CD4-positive, alpha-beta memory T cell (primary cell): ENCODE measurements at places on chromosomes 5 and 9.

- DNase-seq: no peak
Measured at GRCh38 chr9:110007477-110008270, 200.3 kb downstream of the C9orf152 start.

- no peak for DNase-seq
Measured at GRCh38 chr9:135039266-135039870, 48.1 kb upstream of the OLFM1 start.

GRCh38 chr9:91332546-91333231 lies 29.0 kb downstream of the AUH start:
- DNase-seq: no peak

GRCh38 chr5:53712327-53712726 lies 151.9 kb downstream of the NDUFS4 start:
- no peak for DNase-seq

GRCh38 chr5:137491121-137491520 lies 8.0 kb downstream of the SPOCK1 start:
- DNase-seq: no peak

- no peak for DNase-seq
Measured at GRCh38 chr5:36156619-36157018, 4.7 kb downstream of the SKP2 start.

GRCh38 chr9:77614645-77615044 lies 33.5 kb downstream of the GNA14 start:
- no peak for DNase-seq

DNA sequence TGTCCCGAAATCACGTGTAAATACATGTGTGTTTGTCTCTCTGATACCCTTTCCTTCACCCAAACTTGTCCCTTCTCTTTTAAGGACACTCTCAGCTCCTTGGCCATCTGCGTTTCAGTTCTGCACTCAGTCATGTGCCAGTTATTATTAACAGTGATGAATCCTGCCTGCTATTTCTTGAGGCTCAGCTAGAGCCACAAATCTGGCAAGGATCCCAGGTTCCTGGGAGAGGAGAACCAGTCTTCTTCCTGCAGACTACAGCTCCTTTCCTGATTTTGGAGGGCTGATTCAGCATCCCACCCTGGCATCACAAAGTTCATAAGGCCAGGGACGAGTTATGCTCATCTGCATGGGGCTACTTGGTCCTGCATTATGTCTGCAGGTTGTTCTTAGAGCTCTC lies 5.6 kb downstream of the MAMDC2 start:
- no peak for DNase-seq

- DNase-seq: peak; percentile 46
Measured at GRCh38 chr9:36995927-36996705, 38.0 kb downstream of the PAX5 start.

DNA sequence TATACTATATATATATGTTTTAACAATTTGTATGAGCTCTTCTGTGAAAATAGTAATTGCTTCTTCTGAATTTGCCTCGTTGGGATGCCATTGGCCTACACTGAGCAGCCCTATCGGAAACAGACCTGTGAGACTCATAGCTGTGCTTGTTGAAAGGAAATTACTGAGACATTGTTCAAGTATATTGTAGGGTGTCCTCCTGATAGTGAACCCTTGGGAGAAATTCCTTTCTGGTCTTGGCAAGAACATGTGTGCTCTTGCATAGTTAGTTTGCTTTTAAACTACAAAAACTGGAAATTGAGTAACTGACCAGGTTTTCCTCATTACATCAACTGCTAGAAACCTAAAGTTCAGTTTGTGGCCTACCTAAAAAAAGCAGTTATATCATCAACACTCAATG lies 160.9 kb downstream of the LURAP1L start:
- DNase-seq: no peak

- DNase-seq: peak; percentile 39
Measured at GRCh38 chr9:21579247-21579671, 97.1 kb upstream of the IFNE start.

DNA sequence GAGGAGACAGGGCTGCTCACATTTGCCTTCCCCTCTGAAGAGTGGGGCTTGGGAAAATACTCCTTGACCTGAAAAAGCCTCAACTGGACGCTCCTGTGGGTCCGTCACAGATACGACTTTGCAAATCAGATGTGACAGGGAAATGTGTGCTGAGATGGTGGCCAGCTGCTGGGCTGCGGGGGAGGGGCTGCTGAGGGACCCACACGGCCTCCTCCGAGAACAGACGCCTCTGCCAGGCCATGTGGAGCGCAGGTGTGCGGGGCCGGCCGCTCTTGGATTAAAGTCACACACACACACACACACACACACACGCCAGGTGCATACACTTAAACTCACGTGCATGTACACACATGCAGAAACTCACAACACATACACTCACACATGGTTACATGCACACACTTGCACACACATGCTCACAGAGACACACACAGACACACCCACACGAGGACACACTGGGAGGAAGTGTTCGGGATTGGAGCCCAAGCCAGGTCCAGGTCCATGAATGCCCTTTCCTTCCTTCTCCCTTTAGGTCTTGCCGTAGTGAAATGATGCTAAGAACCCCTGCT lies 167.4 kb downstream of the GAPVD1 start:
- DNase-seq: no peak

- DNase-seq: no peak
Measured at GRCh38 chr5:150527808-150528207, 19.9 kb downstream of the NDST1 start.

GRCh38 chr5:151706906-151707305 lies 20.2 kb upstream of the SPARC start:
- no peak for DNase-seq

- no peak for DNase-seq
Measured at GRCh38 chr5:51381761-51382474, 1.3 kb upstream of the ISL1 start.

GRCh38 chr5:56227691-56228090 lies 5.4 kb downstream of the ANKRD55 start:
- no peak for DNase-seq

DNA sequence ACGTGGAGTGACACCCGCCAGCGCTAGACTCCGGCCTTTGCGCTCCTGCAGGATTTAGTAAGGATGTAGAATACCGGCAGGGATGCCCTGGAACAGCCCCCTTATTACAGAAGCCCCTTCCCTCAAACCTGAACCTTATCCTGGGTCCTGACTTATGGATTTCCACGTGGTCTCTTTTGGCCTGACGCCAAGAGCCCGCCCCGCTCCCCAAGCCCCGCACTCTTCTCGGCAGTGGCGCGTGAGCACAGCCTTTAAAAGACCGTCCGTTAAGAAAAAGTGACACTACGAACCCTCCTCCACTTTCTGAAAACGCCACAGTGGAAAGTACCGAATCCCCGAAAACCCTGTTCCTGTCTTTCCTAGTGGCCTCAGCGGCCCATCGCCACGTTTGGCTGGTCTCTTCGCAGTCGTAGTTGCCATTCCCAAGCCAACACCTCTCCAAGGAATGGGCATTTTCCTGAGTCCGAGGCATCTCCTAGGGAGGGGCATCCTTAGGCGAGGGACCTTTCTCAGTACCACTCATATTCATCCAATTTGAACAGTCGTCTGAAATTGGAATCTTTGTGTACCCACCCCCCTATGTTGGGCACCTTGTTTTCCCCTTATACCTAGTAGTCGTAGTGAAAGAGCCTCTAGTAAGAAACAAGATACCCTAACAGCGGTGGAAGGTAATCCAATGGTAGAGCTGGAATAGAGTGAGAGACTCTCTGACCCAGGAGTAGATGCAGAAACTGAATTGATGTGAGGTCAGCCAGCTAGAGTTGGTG lies 732 bp upstream of the MCIDAS start:
- peak; percentile 37 for DNase-seq

GRCh38 chr5:119484884-119485283 lies 32.6 kb downstream of the HSD17B4 start:
- DNase-seq: no peak

DNA sequence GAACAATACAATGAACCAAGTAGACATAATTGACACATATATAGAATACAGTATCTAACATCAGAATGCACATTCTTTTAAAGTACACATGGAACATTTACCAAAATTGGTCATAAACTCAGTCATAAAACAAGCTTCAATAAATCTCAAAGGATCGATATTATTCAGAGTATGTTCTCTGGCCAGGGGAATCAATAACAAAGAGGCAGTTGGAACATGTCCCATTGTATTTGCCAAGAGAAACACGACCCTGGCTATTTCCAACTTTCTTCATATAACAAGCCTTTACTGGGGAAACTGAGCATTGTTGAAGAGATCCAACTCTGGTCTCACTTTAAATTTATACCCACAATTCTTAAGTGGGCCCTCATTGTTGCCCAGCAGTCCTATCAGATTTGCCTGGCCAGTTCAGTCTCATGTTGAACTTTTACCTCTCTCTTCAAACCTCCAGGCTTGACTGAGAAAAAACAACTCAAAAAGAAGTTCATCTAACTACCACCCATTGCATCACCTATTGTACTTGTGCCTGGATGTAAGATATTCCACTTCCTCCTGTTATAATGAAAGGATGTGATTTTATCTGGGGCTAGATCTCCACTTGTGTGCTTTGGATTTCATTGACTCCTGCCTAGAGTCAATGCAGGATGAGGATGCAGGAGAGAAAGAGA lies 162.5 kb downstream of the HSPA4 start:
- no peak for DNase-seq

DNA sequence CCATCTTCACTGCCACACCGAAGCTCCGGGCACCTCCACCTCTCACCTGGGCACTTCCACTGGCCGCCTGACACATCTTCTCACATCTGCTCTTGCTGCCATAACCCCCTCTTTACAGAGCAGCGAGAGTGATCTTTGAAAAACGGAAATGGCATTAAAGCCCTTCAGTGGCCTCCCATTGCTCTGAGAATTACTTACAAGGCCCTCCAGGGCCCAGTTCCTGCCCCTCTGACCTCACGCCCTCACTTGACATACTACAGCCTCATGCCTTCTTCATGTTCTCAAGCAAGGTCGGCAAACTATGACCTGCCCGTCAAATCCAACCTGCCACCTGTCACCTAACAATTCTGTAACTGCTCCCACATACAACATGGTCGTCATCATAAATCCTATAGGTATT lies 187.3 kb downstream of the NR3C1 start:
- no peak for DNase-seq

- DNase-seq: no peak
Measured at GRCh38 chr9:128459011-128459410, 3.2 kb downstream of the ODF2 start.

- DNase-seq: no peak
Measured at GRCh38 chr9:131589124-131589711, 43.9 kb downstream of the PRRT1B start.

DNA sequence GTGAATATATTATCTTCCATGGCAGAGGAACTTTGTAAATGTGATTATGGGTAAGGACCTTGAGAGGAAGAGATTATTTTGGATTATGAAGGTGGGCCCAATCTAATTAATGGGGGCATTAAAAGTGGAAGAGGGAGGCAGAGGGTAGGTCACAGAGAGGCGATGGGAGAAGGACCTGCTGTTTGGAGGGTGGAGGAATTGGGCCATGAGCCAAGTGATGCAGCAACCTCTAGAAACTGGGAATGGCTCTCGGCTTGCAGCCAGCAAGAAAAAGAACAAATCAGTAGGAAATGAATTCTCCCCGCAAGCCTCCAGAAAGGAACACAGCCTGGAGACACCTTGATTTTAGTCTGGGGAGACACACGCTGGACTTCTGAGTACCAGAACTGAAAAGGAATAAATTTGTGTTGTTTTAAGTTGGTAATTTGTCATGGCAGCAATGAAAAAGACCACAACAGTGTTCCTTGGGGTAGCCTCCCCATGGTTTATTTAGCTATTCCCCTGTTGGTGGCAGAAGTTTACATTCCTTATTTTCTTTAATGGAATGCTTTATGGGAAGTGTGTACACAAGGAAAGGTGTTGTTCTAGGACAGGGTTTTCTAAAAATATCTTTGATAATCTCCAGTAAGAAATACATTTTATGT lies 103.6 kb downstream of the HSPA4 start:
- no peak for DNase-seq

GRCh38 chr5:31859096-31859495 lies 220.2 kb downstream of the PDZD2 start:
- no peak for DNase-seq

- peak; percentile 66 for DNase-seq
Measured at GRCh38 chr5:40680741-40681362, 1.1 kb downstream of the PTGER4 start.

- no peak for DNase-seq
Measured at GRCh38 chr9:21985964-21986667, 8.1 kb downstream of the CDKN2A start.

- DNase-seq: no peak
Measured at GRCh38 chr9:5879419-5880181, 11.1 kb upstream of the MLANA start.
